ENCODE measurements at places on chromosomes 6 and 20.

GRCh38 chr6:162864911-162865310, 137.1 kb downstream of the PACRG start:
- no peak for DNase-seq

DNA sequence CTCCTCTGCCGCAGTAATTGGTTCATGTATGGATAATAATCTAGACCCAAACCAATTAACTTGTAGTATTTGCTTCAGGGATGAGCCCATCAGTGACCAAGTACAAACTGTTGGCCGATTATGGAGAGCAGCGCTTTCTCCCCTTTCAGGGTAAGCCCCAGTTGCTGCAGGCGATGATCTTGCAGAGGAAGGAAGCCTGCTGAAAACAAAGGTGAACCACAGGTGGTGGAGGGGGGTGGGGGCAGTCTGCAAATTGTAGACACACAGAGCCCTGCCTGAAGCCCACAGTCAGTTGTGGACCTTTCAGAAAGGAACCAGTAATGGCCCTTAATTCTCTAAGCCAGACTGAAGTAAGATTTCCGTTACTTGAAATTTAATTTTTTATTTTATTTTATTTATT, 167.9 kb upstream of the JARID2 start:
- no peak for DNase-seq

- no peak for DNase-seq
Measured at GRCh38 chr20:33687370-33687915, 1.3 kb upstream of the E2F1 start.

GRCh38 chr6:27902335-27903314, 9.6 kb downstream of the OR2B2 start:
- DNase-seq, result peak; percentile 62

- no peak for DNase-seq
Measured at GRCh38 chr6:111573892-111574797, 31.5 kb downstream of the TRAF3IP2 start.

DNA sequence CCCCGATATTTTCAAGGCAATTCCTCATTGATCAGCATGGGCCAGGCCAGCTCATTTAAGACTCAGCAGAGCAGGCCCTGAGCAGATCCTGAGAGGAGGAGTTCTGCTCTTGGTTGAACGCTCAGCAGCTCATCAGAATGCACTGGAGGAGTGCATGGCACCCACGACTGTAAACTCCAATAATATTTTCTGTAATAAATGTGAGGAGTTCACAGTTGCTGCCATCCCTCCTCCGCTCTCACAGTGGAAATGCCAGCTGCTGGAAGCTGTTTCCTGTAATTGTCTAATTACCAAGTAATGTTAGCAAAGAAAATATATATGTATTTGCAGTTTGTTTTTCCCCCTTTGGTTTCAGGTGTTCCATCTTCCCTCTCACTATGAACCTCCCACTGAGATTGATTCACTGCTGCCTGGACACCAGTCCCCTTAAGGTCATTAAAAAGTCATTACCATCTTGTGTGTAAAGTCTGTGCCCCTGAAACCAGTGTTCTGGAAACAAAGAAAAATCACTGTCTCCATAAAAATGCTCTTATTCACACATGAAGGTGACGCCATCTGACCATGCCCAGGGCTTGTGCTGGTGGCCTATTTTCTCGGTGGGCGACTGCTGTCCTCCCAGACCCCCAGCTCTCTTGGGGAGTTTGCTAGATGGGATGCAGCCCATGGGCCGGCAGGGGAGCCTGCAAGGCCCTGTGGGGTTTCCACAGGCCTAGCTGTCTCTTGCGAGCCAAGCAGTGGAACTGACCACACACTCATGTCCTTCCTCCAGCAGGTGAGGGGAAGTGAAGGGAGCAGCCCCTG, 374.2 kb downstream of the ZFAND3 start:
- DNase-seq, result no peak

GRCh38 chr6:111646942-111647341, 41.3 kb upstream of the TRAF3IP2 start:
- no peak for DNase-seq

DNA sequence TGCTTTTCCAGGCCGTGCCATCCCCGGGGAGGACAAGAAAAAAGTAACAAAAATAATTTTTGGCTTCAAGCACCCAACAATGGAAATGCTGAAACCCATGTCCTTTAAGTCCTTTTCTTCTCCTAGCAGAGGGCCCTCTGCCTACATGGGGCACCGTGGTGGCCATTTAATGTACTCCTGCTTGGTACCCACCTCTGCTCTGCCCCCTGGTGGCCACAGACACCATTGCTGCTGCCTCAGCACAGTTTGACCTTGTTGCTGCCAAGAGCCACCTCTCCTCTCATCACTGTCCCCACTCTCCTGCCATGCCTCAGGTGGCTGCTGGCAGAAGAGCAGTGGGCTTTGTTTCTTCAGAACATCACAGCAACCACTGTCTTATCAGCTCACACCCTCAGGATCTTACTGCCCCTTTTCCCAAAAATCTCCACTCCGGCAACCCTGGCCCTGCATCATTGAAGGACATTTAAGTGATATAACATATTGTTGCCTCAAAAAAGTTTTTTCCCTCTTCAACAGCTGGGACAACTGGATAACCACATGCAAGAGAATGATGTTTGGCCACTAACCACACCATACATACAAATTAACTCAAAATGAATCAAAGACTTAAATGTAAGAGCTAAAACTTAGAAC, 12.9 kb upstream of the ARMC2 start:
- peak; percentile 49 for DNase-seq

GRCh38 chr20:54909702-54910101, 434.3 kb downstream of the DOK5 start:
- DNase-seq, result no peak

DNA sequence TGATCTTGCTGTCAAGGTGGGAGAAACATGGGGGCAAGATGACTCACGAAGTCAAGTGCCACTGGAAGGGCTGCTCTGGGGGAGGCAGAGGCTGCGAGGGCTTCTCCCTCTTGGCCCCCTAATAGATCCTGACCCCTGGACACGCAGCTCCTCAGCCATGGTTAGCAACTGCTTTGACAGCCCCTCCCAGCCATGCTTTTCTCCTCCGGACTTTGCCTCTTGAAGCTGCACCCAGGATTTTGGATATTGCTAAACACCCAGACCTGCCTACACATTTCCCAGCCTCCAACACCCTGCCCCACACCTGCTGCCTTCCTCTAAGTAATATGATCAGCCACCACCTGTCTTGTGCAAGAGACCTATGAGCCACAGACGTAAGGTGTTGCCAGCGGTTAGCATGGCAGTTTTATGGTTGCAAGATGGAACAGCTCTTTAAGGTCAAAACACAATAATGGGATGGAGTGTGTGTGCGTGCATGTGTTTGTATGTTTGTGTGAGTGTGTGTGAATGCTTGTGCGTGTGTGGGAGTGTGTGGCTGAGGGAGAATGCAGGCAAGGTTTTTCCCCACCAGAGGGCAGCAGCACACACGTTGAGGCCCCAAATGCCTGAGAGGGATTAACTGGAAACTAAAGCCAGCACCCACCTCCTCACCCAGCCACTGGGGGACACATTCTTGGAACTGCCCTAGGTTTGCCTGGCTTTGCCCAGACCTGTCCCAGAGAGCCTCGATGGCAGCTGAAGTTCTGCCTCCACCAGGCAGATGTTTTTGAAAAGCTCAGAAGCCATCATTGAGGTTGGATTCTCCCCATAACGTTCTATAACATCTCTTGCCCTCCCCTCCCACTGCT, 2.5 kb downstream of the IP6K3 start:
- DNase-seq, result no peak

DNA sequence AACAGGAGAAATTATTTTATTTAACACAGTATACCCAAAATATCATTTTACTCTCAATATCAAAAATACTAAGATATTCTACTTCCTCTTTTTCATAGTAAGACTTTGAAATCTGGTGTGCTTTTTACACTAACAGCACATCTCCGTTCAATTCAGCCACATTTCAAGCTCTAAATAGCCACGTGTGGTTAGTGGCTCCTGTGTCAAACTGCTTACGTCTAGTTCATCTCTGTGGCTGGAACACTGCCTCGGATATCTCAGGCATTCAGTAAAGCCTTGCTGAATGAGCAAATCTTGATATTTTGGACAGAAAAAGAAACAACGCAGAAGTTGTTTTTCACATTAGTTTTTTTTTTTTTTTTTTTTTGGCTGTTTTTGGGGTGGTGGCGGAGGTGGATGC, 136.1 kb downstream of the EYA4 start:
- DNase-seq, result no peak

GRCh38 chr20:43968341-43969000, 53.8 kb downstream of the TOX2 start:
- no peak for DNase-seq

DNA sequence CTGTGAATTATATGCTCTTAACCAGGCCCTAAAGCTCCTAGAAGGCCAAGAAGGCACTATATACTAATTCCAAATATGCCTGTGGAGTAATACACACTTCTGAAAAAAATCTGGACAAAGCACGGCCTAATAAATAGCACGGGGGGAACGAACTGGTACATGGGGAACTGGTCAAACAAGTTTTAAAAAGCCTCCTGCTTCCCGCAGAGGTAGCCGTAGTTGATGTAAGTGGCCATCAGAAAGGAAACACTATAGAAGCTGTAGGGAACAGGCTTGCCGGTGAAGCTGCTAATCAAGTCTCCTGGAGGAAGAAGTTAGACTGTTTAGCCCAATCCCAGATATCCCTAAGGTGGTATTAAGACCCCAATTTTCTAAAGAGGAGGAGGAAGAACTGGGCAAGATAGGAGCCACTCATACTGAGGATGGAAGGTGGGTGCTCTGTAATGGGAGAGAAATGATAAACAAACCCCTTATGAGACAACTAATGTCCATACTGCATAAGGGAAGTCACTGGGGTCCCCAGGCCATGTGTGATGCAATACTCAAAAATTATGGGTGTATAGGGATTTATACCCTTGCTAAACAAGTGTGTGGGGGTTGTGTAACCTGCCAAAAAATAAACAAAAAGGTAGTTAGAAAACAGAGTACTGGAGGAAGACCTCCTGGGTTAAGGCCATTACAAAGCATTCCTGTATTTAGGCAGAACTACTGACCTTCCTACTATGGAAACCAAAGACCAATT, 27.1 kb upstream of the ZNF318 start:
- DNase-seq, result no peak

DNA sequence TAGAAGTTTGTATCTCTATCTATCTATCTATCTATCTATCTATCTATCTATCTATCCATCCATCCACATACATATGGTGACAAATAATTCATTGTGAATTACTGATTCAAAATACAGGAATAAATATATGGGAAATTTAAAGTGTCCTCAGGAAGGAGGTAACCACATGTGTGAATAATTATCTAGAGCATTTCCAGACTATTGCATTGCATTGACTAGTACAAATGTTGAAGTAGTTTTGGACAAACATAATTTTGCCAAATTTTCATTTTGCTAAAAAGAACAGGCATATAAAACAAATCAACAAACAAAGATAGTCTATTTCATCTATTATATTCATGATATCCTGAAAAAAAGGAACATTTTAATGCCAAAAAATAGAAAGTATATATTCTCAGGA, 192.7 kb downstream of the UTRN start:
- no peak for DNase-seq

GRCh38 chr6:39499053-39499452, 176.6 kb upstream of the KCNK16 start:
- no peak for DNase-seq

DNA sequence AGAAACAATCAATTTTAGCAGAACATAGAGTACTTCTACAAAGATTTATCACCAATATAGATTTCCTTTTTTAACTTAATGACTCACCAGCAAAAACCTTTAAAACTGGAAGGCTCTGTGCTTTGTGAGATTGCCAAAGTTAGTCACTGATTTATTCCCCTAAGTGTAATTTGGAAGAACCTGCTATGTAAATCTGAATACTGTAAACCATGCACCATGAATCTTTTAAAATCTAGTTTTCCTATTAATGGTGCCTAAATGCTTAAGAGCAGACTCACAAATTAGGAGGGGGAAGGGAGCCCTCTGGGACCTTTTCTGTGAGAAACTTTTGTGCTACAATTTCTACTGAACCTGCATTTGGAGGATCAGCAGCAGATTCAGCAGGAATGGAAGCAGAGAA, 57.8 kb upstream of the PNRC1 start:
- no peak for DNase-seq

GRCh38 chr6:119620846-119621555, 271.4 kb upstream of the MAN1A1 start:
- DNase-seq, result peak; percentile 62

GRCh38 chr6:100465701-100466409, 1.1 kb upstream of the SIM1 start:
- DNase-seq, result no peak

DNA sequence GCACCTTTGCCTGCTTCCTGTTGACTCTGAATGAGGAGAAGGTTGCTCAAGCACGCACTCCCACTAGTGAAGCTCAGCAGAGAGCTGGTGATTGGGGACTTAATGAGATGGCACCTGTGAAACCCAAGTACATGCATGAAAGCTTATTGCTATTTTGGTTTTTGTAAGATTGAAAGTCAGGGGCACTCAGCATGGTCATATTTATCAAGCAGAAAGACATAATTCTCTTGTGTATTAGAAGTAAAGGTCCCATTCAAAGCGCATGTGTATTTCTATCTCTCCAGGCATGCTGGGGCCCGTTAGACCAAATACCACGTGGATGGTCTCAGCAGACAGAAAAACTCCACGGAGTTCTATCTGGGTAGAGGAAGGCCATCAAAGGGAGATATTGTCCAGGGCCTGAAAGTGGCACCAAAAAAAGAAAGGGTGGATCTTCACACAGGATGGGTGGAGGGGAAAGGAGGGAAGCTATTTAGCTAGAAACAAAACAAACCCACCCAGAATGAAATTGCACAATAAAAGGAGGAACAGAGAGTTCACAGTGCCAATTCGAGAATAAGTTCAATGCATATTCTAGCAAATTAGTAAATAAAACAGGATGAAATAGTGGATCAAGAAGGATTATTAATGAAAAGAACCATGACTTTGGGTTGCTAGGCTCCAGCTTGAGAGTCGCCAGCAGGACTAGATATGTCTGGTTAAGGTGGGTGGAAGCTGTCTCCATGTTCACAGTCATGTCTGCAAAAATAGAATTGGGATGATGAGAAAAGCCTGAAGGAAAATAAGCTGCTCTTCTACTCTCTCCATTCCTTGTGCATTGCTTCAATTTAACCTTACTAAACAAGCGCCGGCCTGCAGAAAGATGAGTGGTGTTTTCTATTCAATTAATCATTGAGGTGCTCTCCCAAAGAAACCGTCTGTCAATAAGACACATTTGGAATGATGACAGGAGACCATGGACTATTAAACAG, 224.9 kb upstream of the DTNBP1 start:
- no peak for DNase-seq

- DNase-seq, result no peak
Measured at GRCh38 chr6:53390010-53390409, 41.3 kb upstream of the ELOVL5 start.

DNA sequence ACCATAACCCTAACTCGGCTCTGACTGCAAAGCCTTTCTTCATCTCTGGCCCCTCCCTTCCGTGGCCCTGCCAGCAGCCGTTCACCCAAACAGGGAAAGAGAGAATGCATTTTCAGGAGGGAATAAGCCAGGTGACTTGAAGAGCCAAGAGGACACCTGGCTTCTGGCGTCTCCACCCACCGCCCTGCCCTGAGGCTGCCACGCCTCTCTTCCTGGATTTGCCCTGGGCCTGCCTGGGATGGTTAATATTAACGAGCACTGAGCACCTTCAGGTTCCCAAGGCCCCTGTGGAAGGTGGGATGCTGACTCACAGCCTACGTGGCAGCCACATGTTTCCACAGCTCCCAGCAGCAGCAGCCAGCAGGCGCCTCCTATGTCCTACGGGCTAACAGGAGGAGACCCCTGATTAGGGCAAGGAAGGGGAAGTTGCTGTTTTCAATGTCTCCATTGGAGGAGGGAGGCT, 138.0 kb upstream of the RREB1 start:
- DNase-seq, result no peak

Measured in amniotic stem cell (primary cell).